ENCODE measurements at places on chromosomes 1 and 21.
A peak's percentile ranks its signal among the peaks of the same experiment; 100 is the strongest.

GRCh38 chr21:43315244-43316137 is 111.4 kb downstream of the SIK1 start:
- peak; percentile 33 for DNase-seq

DNA sequence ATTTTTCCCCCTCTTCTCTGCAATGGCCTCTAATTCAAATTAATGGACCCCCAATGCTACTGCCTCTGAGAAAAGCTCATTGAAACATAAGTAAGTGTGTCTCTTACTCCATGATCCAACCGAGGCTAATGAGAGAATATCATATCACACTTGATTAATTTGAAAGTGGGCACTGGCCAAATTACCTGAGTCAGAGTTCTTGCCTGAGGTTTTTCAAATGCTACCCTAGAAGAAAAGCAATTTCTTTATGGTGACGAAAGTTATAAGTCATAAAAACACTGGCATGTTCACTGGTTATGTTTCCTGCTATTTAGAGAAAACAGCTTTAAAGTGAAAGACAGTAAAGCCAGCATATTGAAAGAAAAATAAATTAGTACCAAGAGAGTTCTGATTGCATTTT is 368.8 kb upstream of the TMPRSS15 start:
- DNase-seq = no peak

GRCh38 chr1:168976267-168976666 is 130.2 kb upstream of the ATP1B1 start:
- no peak for DNase-seq

DNA sequence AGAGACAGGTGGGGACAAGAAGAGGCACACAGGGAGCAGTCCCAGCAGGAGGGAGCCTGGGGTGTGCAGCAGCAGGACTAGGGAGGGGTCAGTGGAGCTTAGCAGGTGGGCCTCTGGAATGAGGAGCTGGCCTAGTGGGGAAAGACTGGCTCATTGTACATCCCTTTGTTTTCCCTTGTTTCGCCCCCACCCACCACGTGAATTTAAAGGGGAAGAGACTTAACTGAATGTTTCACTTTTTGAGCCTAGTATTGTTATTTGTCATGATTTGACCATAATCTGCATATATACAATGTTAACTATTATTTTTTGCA is 181.7 kb downstream of the DHRS3 start:
- no peak for DNase-seq

GRCh38 chr1:9384751-9385245 is 92.1 kb downstream of the SPSB1 start:
- peak; percentile 68 for DNase-seq

GRCh38 chr1:51002516-51002915 is 32.5 kb downstream of the CDKN2C start:
- DNase-seq = no peak

GRCh38 chr1:244291236-244292201 is 160.2 kb downstream of the ADSS2 start:
- no peak for DNase-seq

GRCh38 chr1:106134561-106134960 is 921.9 kb upstream of the PRMT6 start:
- no peak for DNase-seq

GRCh38 chr1:35605071-35605866 is 32.2 kb downstream of the TFAP2E start:
- no peak for DNase-seq

- DNase-seq = no peak
Measured at GRCh38 chr21:45408801-45409261, 3.9 kb downstream of the COL18A1 start.

- no peak for DNase-seq
Measured at GRCh38 chr21:44985441-44986401, 45.9 kb downstream of the SLX9 start.

DNA sequence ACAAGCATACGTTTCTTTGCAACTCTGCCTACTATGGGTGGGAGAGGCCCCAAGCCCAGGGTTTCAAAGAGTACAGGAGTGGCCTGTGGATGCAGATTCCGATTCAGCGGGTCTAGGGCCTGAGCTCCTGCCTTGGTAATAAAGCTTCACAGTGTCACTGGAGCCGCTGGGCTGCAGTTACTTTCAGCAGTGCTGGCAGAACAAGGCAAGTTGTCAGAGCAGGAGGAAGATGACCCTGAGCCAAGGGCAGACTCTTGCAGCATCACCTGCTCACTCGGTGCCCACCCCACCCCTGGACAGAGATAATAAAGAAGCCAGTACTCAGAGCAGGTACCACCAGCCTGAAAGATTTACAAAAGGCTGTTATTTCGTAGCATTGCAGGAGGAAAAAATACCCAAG is 8.0 kb upstream of the RAP1GAP start:
- no peak for DNase-seq

DNA sequence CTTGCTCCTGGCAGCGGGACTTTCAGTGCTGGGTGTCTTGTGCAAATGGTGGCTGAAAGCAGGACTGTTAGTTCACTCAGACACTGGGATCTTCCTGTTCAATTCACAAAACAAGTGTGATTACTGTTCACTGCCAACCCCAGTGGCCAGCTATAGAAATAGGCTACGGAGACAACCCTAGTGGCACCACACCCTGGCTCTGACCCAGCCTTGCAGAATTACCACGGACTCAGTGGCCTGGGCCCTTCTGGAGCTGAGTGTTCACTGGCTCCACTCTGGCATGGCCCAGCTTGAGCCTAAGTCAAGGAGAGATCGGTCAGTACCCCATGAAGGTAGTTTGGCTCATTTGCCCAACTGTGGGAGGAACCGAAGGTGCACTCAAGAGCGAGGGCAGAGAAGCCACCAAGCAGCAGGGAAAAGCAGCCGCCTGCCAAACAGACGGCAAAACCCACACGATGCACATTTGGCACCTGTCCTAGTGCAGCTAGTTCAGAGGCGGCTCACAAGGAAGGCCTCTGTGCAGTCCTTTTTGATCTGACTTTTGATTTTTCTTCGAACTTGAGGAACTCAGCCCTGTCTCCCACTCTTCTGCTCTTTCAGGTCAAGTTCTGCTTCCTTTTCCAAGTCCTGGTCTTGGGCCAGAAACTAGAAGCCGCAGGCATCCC is 5.9 kb downstream of the KIAA2013 start:
- DNase-seq = no peak

GRCh38 chr1:178407655-178408054 is 89.1 kb downstream of the CLEC20A start:
- DNase-seq = no peak

DNA sequence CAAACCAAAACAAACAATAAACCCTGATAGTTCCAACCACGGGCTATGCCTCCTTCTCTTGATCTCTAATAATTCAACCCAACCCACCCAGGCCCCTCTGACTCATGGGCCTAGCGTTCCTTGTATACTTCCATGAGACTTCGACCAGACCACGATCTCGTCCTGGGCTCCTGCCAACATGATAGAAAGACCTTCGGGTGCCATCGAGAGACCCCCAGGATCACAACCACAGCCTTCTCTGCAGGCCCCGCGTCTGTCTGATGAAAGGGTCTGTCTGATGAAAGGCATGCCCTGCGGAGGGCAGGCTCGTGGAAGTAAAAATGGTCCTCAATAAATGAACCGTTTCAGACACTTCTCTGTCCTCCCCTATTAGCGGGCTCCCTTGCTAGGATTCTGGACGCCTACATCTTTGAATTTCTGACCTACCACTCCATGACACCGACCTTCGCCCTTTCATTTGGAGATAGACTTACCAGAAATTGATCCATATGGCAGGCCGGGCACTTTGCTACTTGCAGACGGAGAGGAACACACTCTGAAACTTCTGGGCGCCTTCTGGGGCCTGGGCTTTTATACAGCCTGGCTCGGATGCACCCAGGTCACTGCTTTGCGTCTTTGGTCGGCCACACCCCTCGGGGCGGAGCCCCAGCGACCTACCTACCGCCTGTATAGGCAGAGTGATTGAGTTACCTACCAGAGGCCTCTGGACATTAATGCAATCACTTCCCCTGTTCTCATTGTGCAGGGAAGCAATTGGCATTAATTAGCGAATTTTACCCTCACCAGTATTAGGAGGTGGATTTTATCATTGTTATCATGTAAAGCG is 5.3 kb upstream of the KLF18 start:
- DNase-seq = no peak

DNA sequence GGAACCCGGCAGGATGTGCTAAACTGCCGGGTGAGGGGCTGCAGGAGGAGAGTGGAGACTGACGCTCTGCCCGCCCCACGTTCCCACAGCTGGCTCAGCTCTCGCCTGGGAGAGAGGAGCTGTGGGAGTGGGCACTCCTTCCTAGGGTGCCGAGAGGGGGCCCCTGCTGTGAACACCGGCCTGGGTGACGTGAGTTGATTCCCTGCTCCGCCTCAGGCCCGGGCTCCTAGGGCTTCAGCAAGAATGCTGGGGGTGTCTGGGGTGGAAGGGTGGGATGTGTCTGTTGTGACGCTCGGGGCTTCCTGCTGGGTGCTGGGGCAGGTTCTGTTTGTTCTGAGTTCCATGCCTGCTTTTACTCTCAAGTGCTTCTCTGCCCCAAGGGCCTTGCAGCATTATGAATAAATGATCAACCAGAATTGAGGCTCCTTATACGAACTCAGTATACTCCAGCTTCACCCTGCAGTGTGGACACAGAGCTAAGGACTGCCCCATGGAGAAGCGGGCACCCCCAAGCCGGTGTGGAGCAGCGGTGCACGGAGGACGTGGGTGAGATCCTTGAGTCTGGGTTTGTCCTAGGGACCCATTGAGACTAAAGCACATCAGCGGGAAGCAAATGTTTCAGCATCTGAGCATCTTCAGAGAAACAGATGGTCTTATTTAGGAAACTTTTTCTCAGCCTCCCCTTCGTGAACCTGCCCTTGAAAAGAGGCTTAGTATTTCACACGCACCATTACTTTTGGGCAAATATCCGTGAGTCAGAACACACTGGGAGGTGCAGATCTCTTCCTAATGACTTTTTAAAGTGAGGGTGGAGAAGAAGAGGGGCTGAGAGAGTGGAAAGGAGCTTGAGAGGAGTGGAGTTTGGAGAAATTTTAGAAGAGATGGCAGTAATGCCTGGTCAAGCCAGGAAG is 41.7 kb downstream of the SYT6 start:
- DNase-seq = no peak

DNA sequence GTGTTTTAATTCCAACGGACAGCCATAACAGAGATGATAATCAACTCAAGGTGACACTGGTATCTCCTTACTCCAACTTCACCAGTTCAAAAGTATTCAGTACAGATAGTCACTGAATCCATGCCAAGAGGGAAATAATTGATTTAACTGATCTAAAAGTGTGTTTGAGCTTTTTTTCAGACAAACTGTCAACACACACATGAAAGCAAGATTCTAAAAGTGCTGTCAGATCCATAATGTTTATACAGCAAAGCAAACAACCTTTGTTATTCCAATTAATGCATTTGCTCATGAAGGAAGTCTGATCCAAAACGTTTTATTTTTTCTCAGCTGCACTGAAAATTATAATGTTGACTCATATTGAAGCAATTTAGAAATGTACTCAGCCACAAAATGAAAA is 5.9 kb upstream of the PRKAA2 start:
- DNase-seq = peak; percentile 12

GRCh38 chr1:200887036-200887435 is 7.7 kb upstream of the INAVA start:
- no peak for DNase-seq

GRCh38 chr1:7447736-7448135 is 323.4 kb upstream of the VAMP3 start:
- no peak for DNase-seq

- no peak for DNase-seq
Measured at GRCh38 chr1:165352442-165353293, 3.8 kb downstream of the LMX1A start.

GRCh38 chr1:78472851-78473496 is 17.8 kb upstream of the PTGFR start:
- DNase-seq = no peak

DNA sequence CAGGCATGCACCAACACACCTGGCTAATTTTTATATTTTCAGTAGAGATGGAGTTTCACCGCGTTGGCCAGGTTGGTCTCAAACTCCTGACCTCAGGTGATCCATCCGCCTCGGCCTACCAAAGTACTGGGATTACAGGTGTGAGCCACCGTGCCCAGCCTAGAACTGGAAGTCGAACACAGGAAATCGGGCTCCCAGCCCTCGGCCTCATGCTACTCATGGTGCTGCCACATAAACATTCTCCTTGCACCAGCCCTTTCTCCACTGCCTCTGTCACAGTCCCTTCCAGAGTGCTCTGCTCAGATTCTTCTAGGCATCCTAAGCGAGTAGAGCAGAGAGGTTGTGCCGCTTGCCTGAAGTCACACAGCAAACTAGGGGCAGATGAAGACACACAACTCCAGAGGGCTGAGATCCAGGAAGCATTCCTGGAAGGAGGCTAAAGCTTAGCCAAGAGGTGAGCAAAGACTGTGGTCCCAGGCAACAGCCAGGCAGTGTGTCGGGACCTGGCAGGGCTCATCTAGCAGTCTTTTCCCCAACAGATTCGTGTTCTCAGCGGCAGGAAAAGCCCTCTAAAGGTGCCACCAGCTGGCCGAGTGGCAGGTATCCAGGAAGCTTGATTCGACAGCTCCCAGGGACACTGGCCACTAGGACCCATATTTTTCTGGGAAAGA is 29.6 kb upstream of the NPPB start:
- no peak for DNase-seq

DNA sequence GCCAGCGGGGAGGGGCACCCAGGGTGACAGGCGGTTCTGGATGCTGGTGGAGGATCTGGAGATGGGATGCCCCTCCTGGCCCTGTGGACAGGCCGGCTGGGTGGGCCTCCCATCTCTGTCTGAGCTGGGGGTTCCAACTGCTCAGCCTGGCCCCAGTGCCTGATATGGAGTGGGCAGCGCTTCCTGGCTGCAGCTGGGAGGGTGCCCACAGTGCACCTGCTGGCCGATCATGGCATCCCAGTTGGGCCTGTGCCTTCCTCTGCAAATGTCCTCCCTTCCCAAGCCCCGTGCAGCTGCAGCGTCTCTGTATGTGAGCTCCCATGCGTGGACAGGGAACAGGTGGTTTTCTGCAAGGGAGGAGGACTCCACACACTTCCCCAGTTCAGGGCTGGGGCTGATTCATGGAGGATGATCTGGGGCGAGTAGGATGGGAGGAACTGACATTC is 2.1 kb downstream of the PFKL start:
- DNase-seq = no peak

DNA sequence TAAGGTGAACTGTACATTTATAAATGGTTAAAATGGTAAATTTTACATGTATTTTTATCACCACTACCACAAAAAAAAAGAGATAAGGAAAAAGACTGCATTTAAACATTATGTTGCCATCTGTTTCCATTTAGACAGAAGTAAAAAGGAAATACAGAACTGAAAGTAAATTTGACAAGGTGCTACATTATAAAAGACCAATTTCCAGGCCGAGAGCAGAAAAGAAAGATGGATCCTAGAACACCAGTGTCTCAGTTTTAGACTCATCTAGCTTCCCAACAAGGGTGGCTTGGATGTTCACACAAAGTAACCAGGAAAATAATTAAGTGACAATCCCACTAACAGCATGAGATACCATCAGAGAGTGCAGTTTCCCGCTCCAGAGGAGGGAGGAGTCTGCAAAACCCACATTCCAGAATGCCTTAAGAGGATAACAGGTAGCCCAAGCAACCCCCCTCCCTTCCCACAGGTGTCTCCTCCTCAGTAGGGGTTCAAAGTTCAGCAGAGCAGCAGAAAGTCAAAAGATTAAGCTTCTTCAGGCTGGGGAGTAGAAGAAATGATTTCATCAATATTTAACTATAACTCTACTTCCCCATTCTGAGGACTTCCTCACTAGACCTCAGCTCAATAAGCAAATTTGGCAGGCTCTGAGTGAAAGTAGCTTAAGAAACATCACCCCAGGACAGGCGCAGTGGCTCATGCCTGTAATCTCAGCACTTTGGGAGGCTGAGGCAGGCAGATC is 11.8 kb downstream of the TPM3 start:
- DNase-seq = no peak

Data from GM03348 (cell line).